Right hindlimb (tissue), 1 donor: ENCODE measurements at places on chromosomes 4 and X.

DNA sequence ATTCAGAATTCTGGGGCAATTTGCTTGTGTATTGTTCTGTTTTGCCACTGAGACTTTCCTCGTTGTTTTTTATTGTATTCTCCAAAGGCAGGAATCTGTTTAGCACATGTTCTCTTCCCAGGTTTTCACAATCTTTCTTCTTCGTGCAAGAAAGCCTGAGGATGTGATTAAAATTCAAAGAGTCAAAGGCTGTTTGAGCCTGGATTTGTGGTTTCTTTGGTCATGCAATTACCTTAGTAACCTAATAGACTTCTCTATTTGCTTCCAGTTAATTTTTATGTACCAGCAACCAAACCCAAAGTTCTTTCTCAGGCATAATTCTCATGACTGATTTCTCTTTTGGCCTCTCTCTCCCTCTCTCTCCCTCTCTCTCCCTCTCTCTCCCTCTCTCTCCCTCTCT lies 1420.1 kb upstream of the TENM3 start:
- DNase-seq = no peak

DNA sequence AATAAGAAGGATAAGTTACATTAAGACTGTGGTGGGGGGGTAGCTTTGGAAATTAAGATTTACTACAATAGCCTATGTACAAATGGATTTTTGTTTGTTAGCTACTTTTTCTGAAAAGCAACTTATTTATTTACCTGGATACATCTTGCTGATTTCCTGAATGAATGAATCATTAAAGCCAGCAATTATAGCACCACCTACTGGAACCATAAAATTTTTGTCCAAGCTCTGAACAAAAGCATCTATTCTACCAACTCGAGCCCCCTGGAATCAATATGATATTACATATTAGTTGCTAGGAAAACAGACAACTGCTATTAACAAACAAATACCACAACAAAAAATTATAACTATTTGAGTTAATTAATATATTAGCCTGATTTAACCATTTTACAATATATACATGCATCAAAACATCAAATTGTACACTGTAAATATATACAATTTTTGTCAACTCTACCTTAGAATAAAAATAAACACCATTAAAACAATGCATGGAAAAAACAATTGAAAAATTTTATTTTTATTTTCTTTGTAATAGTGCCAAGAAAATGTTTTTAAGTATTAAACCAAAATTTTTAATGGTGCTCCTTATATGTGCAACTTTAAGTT lies 15.3 kb downstream of the SEPSECS start:
- DNase-seq = no peak

- no peak for DNase-seq
Observed at GRCh38 chr4:55575513-55575912, 16.5 kb downstream of the PDCL2 start.

- no peak for DNase-seq
Observed at GRCh38 chr4:57633212-57633859, 523.2 kb upstream of the IGFBP7 start.
